ENCODE measurements at places on chromosomes 13 and 19. TPM values are rescaled to one million over a fixed set of nuclear protein-coding genes. Genes with fewer than 3 reads are reported as not detected.
A peak's percentile ranks its signal among the peaks of the same experiment; 100 is the strongest.

PSG3 gene
- not detected for total RNA-seq

CGB1 gene
- total RNA-seq: not detected

BRME1 gene
- 5.8 TPM for total RNA-seq

ATP8A2 gene
- 0.22 TPM for total RNA-seq

DNA sequence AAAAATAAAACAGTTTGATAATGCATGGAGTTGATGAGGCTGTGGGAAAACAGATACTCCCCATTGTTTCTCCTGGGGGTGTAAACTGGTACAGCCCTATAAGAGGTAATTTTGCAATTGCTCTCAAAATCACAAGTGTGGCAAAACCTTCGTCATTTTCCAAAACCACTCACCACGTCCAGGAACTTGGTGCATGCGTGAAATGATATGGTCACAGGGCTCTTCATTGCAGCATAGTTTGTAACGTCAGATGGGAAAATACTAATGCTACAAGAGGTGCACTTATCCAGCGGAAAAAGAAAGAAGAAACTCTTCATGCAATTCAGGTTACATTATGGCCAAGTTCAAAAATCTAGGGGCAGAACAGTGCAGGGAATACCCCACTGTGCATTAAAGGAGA lies 11.9 kb upstream of the PLAUR start:
- no peak for DNase-seq

DNA sequence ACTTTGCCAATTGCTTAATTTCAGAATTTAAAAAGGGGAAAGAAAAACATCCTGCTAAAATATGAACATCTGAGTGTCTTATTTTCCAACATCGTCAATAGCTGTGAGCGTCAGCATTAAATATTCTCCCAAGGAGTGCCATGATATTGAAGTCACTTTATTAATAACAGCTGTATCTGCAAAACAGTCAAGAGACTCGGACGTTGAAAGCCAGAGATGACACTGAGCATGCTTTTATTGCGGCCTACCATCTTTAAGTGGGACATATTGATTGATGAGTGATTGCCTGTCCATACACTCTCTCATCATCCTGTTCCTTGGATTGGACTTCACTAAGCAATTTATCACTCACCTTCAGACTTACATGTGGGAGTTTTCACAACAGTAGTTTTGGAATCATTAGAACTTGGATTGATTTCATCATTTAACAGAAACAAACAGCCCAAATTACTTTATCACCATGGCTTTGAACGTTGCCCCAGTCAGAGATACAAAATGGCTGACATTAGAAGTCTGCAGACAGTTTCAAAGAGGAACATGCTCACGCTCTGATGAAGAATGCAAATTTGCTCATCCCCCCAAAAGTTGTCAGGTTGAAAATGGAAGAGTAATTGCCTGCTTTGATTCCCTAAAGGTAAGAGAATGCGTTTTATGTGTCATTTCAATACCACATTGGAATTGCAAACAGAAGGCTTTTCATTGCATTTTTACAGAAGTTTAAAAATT lies 53.8 kb downstream of the MBNL2 start:
- DNase-seq: no peak

- DNase-seq: no peak
Observed at GRCh38 chr13:43088093-43088511, 64.7 kb downstream of the DNAJC15 start.

DNA sequence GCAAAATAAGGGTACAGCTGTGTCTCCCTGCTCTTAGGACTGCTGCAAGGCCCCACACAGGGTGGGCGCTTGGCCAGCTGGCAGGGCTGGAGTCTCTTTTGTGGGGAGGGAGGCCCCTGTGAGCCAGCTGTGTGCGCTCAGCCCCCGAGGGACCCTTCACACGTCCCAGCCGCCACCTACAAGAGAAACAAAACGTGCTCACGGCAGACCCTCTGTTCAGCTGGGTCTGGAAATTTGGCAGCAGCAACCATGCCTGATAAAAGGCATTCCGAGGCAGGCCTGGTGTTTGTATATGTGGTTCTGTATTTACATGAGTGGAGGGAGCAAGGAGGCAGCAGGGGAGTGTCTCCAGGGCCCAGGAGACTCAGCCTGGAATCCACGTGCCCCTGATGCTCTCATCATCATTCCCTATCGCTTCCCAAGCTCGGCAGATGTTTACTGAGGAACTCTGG lies 49.7 kb downstream of the CRTC1 start:
- DNase-seq: no peak

GRCh38 chr19:17210296-17210695 lies 4.9 kb upstream of the USE1 start:
- DNase-seq: no peak

- no peak for DNase-seq
Observed at GRCh38 chr13:94568443-94568842, 27.5 kb downstream of the TGDS start.

- DNase-seq: no peak
Observed at GRCh38 chr13:21813110-21813509, 142.2 kb downstream of the FGF9 start.

DNA sequence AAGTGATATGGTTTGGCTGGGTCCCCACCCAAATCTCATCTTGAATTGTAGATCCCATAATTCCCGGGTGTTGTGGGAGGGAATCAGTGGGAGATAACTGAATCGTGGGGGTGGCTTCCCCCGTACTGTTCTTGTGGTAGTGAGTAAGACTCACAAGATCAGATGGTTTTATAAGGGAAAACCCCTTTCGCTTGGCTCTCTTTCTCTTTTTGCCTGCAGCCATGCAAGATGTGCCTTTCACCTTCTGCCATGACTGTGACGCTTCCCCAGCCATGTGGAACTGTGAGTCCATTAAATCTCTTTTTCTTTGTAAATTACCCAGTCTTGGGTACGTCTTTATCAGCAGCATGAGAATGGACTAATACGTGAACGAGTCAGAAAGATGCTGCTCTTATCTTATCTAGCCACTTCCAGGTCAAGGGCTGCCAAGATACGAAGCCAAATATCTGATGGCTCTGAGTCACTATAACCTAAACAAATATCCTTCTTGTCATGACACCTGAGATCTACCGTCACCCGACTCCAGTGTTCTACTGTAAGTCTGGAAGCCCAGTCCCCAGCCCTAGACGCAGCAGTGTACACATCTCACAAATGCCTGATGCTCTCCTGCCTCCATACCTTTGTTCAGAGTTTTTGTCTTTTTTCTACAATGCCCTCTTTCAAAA lies 45.9 kb downstream of the SLC15A1 start:
- no peak for DNase-seq

DNA sequence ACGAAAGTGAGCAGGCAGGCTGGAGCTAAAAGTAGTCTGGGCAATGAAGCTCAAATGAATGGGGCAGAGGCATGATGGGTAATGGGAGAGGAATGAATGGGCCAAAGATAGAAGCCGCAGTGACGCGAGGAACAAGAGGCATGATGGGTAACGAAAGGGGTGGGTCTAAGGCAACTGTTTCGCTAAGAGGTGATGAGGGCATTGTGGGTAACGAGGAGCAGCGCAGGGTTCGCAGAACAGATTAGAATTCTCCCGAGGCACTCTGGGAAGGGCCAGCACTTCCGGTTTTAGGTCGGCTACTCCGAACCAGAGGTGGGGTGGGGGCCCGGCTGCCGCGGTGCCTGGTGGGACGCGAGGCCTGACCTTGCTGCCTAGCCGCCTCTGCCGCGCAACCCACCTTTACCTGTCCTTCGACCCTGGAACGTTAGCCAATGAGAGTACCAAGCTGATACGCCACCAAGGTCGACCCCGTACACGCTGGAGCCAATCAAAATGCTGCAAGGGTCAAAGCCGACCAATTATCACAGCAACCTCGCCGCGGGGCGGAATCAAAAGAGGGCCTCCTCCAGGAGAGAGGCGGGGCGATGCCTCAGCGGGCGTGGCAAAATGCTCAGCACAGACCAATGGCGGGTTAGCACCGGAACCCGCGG lies 563 bp upstream of the TOMM40 start:
- peak; percentile 100 for DNase-seq

DNA sequence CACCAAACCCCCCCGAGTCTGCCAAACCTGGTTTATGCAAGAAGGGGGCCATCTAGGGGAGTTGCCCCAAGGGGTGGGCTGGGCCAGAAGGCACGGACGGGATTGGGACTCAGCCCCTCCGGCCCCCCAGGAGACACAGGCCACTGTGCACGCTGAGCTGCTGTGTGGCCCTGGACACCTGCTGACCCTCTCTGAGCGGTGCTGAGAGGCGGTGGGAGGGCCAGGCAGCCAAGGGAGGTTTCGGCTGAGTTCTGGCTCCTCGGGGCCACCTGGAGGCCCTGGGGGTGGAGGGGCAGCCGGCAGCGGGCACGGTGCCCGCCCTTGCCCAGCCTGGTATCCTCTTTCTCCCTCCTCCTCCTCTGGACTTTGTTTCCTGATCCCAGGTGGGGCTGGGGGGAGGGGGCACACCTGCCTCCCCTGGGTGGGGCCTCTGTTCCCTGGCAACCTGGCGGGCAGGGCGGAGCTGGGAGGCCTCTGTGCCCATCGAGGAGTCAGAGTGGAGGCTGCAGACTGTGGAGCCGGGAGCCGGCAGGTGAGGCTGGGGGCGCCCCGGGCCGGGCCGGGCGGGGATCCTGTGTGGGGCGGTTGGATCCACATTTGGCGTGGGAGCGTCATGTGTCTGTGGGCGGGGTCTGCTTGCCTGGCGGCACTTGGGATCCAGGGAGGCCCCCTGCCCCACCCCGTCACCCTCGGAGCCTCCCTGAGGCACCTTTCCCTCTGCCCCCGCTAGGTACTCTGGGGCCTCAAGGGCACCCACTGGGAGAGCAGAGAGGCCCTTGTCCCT lies at the start of gene MISP:
TSS of gene MISP (plus strand) at position 473 of the 784 bp plus-strand sequence. CDS start 5,835 bp downstream, outside the sequence.
- DNase-seq: no peak

- peak; percentile 86 for DNase-seq
Observed at GRCh38 chr19:37719111-37719926, at the start of gene ZNF607. Gene ZNF607, minus strand, starts transcription at chr19:37719761. Its CDS starts 8,143 bp downstream, at chr19:37711618.

DNA sequence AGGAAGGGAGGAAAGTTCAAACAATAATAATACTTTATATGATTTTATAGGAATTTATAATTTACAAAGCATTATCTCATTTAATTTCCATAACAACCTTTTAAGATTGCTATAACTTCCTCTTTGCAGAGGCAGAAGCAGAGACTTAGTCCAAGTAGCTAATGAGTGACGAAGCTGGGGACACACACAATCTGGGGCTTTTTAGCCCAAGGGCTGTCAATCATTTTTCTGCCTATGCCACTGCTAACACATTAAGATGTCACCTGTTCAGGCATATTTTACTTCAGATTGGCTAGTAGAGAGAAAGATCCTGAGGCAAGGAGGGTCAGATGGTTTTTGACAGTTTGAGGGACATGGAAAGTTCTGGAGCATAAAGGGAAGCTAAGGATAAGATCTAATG lies 12.6 kb downstream of the SCEL start:
- DNase-seq: no peak

DNA sequence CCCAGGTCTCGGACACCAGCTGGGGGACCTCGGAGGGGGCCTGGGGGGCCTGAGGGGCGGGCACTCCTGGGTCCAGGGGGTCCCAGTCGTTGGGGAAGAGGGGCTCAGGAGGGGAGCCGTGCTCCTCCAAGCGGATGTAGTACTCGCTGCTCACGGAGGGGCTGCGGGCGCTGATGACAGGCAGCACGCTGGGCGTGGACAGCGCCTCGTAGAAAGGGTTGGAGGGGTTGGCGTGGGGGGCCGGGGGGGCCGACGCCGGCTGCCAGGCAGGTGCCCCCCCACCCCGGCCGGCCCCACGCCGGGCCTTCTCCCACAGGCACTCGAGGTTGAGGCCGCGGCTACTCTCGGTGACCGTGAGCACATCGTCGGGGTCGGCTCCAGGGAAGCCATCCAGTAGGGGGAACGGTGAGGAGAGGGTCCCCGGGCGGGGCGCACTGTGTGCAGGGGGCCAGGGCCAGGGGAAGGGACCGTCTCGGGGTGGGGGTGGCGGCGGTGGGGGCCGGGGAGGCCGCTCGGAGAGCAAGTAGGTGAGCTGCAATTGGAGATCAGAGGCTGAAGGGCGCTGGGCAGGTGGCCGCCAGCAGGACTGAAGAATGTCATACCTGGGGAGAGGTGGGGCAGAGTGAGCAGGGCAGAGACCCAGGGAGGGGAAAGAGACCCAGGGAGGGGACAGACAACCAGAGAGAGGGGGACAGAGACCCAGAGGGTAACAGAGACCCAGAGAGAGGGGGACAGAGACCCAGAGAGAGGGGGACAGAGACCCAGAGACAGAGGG lies 12.1 kb downstream of the LMTK3 start:
- no peak for DNase-seq

DNA sequence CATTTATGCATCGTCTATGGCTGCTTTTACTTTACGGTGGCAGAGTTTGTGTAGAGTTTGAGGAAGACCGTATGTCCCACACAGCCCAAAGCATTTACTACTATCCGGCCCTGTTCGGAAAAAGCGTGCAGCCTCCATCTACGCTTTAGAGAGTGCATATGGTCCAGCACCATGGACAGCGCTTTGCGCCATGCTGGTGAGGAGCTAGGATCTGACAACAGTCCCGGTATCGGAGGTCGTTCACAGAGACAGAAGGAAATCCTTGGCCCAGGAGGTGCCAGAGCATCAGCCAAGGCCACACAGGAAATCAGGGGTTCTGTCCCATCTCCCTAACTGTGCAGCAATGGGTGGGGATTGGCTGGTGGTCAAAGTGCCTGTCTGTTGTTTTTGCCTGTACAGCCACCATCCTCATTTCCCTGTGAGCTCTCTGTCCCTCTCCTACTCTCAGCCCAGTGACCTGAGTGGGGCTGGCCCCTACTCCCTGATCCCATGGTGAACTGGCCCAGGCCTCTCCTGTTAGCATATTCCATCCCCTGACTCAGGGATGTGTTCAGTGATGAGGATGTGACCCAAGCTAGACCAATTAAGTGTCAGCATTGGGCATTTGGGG lies 16.2 kb upstream of the PRODH2 start:
- DNase-seq: peak; percentile 76

DNA sequence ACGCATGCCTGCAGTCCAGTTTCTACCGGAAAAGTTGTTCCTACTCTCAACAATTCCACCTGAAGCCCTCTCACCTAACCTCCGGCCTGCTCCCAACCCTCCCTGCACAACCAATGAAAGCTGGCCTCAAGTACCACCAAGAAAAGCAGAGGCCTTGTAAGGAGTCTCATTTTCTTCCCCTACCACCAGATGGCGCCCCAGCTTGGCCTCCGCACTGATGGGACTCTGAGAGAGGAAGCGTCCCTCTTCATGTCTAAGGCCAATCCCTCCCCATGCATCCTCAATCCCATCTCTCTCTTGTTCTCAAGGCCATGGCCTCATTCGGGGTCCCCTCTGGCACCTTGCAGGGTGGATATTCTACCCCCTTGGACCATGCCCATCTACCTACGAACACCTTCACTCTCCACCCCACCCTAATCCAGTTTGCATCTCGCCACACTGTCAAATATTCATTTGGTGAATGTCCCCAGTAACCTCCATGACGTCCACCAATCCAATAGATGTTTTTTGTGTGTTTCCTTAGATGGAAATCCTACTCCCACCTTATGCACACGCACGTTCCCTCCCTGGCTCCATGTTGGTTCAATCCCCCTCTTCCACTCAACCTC lies 412.8 kb downstream of the ZNF536 start:
- peak; percentile 72 for DNase-seq
